ENCODE measurements at places on chromosomes 6 and 20. TPM values are rescaled to one million over a fixed set of nuclear protein-coding genes. Genes with fewer than 3 reads are reported as not detected.

Gene SLA2
- 26.2 TPM for total RNA-seq

Gene SLC22A16
- not detected for total RNA-seq

Gene EDN3
- total RNA-seq: 0.32 TPM

Gene RSPO3
- total RNA-seq: not detected

Gene FHL5
- not detected for total RNA-seq

Gene CLPSL2
- not detected for total RNA-seq

Gene CLDN20
- total RNA-seq: not detected

Gene RPP40
- 2.0 TPM for total RNA-seq

Gene EPB41L2
- total RNA-seq: 13.6 TPM

Gene TEAD3
- 0.41 TPM for total RNA-seq

GRCh38 chr6:122098201-122098678, 301.2 kb upstream of the HSF2 start:
- no peaks in the 10 kb centered on the region for H3K27me3 ChIP-seq
- no peak for DNase-seq
- H3K27ac ChIP-seq: no peak overlapping the region
- H3K36me3 ChIP-seq: no peaks in the 10 kb centered on the region

- H3K36me3 ChIP-seq: no peaks in the 10 kb centered on the region
- peaks cover 14% of the 10 kb centered on the region for H3K27me3 ChIP-seq
- H3K4me3 ChIP-seq: no peak overlapping the region
- H3K27ac ChIP-seq: no peak overlapping the region
- peaks cover 22% of the 10 kb centered on the region for H3K4me1 ChIP-seq
Measured at GRCh38 chr20:56624786-56625681, 4.1 kb upstream of the TFAP2C start.

GRCh38 chr6:13703496-13703895, 8.1 kb downstream of the RANBP9 start:
- H3K4me3 ChIP-seq: no peak overlapping the region
- H3K36me3 ChIP-seq: no peaks in the 10 kb centered on the region
- no peak for DNase-seq
- no peak overlapping the region for H3K27ac ChIP-seq

DNA sequence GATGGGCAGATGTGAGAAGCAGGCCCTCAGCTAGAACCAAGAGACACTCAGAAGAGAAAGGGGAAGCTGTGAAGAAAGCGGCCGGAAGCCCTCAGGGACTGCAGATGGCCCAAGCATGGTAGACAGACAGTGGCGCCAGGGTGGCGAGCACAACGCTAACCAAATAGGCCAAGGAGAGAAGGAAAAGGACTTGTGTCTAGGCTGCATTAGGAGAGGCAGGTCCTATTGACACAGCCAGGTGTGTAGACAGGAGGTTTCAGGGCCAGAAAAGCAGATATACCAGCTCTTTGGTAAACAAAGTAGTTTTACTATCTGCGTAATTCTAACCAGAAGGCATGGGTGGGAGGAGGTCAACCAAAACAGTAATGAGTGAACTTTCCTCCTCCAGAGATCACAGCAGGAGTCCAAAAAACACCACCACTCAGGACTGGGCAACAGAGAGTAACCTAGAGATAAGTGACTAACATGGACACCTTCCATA, 15.8 kb upstream of the MAP7 start:
- no peak for DNase-seq
- no peak overlapping the region for H3K4me3 ChIP-seq
- H3K36me3 ChIP-seq: peaks cover 39% of the 10 kb centered on the region
- no peaks in the 10 kb centered on the region for H3K27me3 ChIP-seq

DNA sequence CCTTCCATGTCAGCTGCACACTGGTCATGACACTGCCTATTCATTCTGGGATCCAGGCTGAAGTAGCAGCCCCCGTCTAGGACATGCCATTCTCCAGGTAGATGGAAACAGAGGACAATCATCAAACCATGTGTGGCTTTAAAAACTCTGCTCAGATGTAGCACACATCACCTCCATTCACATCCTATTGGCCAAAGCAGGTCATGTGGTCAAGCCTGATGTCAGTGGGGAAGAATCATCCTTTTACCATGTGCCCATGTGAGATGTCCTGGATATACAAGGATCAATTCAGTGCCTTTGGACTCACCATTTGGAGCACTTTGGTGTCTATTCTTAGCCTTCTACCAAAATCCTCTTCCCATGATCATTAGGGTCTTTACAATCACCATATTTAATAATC, 99.5 kb downstream of the CDC5L start:
- H3K27me3 ChIP-seq: peaks cover 3% of the 10 kb centered on the region
- H3K4me3 ChIP-seq: no peak overlapping the region
- H3K4me1 ChIP-seq: no peaks in the 10 kb centered on the region
- no peak overlapping the region for H3K27ac ChIP-seq

DNA sequence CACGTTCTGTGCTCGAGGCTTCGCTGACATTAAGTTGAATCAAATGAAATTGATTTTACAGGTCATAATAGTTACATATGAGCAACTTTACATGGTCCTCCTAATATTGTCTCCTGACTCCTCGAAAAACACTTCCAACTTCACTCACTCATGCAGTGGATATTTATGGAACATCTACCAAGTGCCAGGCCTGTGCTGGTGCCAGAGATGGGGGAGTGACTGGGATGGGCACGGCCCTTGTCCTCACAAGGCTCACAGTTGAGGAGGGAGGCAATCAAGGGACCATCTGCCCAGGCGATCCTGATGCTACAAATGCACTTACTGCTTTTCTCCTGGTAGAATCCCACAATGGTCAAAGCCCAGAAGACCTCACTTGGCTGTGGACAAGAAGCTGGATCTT, 426.4 kb downstream of the PREX1 start:
- no peak overlapping the region for H3K27ac ChIP-seq
- no peaks in the 10 kb centered on the region for H3K36me3 ChIP-seq
- H3K27me3 ChIP-seq: no peaks in the 10 kb centered on the region
- DNase-seq: no peak
- no peak overlapping the region for H3K4me3 ChIP-seq
- H3K4me1 ChIP-seq: no peaks in the 10 kb centered on the region

DNA sequence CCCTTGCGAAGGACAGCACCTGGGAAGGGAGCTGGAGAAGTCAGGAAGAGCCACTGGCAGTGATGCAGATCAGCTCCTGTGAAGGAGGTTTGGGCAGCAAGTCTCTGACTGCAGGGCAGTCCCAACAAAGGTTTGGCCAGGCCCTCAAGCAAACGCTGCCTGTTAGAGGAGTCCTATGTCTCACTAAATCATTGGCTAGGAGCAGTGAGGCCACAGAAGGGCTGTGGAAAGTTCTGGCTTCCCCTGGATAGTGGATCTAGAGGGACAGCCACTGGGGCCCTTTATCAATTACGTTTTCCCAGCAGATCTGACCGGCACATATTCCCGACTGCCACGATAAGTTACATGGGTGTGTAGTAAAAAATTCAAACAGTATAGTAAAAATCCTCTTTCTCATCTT, 2.5 kb downstream of the TTPAL start:
- no peak for DNase-seq
- peaks cover 24% of the 10 kb centered on the region for H3K4me1 ChIP-seq
- peaks cover 24% of the 10 kb centered on the region for H3K36me3 ChIP-seq
- H3K27ac ChIP-seq: no peak overlapping the region
- no peaks in the 10 kb centered on the region for H3K27me3 ChIP-seq
- no peak overlapping the region for H3K4me3 ChIP-seq

GRCh38 chr6:90386399-90387382, 90.0 kb upstream of the BACH2 start:
- H3K27ac ChIP-seq: no peak overlapping the region
- H3K4me3 ChIP-seq: no peak overlapping the region
- no peaks in the 10 kb centered on the region for H3K36me3 ChIP-seq

GRCh38 chr6:88008831-88009231, 38.8 kb upstream of the SPACA1 start:
- no peak overlapping the region for H3K4me3 ChIP-seq
- no peak overlapping the region for H3K27ac ChIP-seq
- DNase-seq: no peak
- no peaks in the 10 kb centered on the region for H3K27me3 ChIP-seq

DNA sequence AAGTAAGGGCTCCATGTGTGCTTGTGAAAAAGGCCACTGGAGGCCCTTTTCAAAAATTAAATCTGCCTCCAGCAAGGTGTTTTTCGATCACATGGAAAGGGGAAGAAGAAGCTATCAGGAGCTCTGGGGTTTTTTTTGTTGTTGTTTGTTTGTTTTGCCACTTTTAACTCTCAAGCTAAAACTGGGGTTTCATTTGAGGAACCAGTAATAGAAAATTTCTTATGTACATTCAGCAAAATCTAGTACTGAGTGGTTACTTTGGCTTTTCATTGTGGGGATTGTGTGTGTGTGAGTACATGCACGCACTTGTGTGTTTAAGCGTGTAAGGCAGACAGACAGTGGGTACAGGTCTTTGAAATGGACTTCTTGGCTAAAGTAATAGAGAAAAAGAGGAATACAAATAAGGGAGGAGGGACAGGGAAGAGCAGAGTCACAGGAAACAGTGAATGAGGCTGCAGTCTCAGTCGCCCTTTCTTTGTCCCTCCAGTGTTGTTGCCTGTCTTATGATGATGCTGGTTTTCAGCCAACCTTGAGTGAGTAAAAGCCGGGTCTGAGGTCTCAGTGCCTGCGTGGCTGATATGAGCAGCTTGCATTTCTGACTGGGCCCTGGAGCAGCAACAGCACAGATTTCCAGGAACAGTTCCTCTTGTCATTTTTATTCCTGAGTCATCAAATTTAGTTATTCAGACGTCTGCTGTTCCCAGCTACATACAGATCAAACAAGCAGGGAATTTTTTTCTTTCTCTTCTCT, 26.2 kb downstream of the SLC16A10 start:
- no peaks in the 10 kb centered on the region for H3K36me3 ChIP-seq
- H3K4me3 ChIP-seq: no peak overlapping the region
- H3K27me3 ChIP-seq: no peaks in the 10 kb centered on the region

DNA sequence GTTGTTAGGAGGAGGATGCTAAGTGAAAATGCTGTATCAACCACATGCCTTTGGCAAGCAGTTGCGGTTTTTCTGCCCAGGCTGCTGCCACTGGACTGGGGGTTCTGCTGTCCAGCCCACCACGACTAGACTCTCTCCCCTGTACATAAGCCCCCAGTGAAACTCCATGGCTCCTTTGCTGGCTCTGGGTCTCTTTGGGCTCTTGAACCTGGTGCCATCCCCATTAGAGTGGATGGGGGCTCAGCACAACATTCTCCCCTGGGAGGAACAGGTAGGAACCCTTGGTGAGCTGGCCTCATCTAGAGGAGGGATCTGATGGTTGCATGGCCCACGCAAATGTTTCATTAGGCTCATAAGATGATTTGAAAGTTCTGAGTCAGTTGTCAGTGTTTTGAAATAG, 204.8 kb upstream of the KCNG1 start:
- H3K27ac ChIP-seq: no peak overlapping the region
- no peak for DNase-seq
- no peak overlapping the region for H3K4me3 ChIP-seq
- H3K4me1 ChIP-seq: no peaks in the 10 kb centered on the region
- no peaks in the 10 kb centered on the region for H3K36me3 ChIP-seq

DNA sequence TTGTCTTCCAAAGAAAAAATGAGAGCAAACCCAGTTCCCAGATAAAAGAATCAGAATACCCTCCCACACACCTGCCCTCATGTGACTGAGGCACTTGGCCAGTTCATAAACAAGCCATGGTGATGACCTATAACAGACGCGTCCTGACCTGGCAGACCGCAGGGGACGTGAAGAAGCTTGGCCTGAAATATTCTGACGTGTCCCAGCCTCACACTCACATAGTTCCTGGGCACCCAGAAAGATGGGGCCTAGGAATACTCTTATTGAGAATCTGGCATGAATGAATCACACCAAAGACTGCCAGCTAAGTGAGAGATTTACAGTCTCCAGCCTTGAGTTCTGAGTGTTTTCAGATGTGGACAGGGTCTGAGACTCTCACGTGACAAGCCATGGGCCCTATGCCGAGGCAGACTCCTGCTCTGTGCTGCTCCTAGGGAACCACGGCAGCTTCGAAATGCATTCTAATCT, 17.2 kb upstream of the MAP3K4 start:
- no peaks in the 10 kb centered on the region for H3K36me3 ChIP-seq
- no peaks in the 10 kb centered on the region for H3K27me3 ChIP-seq

DNA sequence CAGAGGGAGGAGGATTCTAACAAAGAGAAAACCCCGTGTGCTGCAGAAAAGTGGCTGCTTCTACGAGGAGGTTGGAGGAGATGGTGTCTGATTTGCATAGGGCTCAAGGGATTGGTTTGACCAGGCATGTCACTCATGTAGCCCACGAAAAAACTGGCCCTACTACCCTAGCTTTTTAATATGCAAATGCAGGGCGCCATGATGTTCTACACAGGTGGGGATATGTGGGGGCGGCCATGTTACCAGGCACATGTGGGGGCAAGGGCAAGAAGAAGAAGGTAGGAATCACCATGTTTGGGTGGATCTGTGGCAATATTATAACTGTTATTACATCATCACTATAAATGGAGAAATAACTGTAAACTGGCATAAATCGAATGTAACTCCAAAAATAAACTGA, 9.9 kb downstream of the KIAA1755 start:
- H3K4me3 ChIP-seq: no peak overlapping the region
- H3K27me3 ChIP-seq: peaks cover 32% of the 10 kb centered on the region
- H3K27ac ChIP-seq: no peak overlapping the region
- no peaks in the 10 kb centered on the region for H3K4me1 ChIP-seq
- no peaks in the 10 kb centered on the region for H3K36me3 ChIP-seq

DNA sequence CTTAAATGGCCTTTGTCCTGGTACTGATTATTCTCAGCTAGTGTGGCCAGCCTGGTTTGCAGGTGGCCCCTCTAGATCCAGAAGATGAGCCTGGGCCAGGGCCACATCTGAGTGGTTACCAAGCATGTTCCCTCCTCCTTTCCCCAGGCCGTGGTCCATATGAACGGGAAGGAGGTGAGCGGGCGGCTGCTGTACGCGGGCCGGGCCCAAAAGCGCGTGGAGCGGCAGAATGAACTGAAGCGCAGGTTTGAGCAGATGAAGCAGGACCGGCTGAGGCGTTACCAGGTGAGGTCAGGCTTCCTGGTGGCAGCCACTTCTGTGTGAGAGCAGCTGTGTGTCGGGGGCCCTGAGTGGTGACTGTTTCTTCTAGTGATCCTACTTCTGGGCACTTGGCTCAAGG, 11.6 kb downstream of the PABPC1L start:
- no peak overlapping the region for H3K27ac ChIP-seq
- DNase-seq: no peak
- no peak overlapping the region for H3K4me3 ChIP-seq
- H3K36me3 ChIP-seq: peaks cover 3% of the 10 kb centered on the region
- no peaks in the 10 kb centered on the region for H3K27me3 ChIP-seq
- H3K4me1 ChIP-seq: no peaks in the 10 kb centered on the region

DNA sequence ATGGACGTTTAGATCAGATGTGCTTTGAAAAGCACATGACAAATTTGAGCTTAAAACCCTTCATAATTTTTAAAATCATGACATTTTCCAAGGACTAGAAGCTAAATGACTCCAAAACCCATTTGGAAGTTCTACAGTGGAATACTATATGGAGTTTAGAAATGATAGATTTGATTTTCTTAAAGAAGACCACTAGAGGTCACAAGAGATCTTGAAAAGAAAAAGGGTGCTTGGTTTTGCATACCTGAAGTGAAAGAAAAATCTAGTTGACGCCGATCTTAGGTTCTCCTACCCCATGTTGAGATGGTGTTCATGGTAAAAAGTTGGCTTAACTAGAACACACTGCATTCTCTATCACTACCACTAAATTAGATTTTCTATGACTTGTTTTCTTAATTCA, 31.5 kb downstream of the CFAP61 start:
- no peaks in the 10 kb centered on the region for H3K36me3 ChIP-seq
- no peak for DNase-seq
- H3K4me1 ChIP-seq: peaks cover 5% of the 10 kb centered on the region

Measured in T-cell (primary cell).